ENCODE measurements at places on chromosomes 1 and 21.

DNA sequence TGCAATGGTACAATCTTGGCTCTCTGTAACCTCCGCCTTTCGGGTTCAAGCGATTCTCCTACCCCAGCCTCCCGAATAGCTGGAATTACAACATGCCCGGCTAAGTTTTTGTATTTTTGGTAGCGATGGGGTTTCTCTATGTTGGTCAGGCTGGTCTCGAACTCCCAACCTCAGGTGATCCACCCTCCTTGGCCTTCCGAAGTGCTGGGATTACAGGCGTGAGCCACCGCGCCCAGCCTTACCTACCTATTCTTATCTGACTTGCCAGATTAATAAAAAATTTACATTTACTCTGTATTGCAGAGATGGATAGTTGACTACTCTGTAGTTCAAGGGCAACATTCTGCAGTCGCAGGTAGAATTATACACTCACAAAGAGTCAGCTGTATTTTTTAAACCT lies 359.6 kb downstream of the KCTD3 start:
- no peak for DNase-seq

DNA sequence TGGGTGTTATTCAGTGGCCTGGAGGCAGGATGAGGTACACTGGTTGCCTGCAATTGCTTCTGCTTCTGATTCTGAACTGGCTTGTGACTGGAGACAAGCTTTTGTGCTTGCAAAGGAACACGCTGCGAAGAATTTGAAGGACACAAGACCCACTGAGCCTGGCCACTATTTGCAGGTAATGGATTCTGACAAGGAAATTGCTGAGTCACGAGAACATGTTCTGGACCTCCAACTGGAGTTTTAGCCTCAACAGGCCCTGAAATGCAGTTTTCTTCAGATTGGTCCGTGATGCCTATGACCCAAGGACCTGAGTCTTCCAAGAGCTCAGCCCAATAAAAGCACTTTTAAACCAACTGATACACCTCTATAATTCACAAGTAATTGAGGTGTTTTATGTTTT lies 4.6 kb downstream of the RAB3GAP2 start:
- DNase-seq = no peak

- no peak for DNase-seq
Observed at GRCh38 chr21:46021978-46022544, 40.5 kb downstream of the COL6A1 start.

GRCh38 chr1:57796616-57797015 lies 372.8 kb upstream of the DAB1 start:
- no peak for DNase-seq

- DNase-seq = no peak
Observed at GRCh38 chr1:50097021-50097679, 11.6 kb upstream of the ELAVL4 start.

- DNase-seq = no peak
Observed at GRCh38 chr21:29184037-29184436, 53.6 kb downstream of the MAP3K7CL start.

DNA sequence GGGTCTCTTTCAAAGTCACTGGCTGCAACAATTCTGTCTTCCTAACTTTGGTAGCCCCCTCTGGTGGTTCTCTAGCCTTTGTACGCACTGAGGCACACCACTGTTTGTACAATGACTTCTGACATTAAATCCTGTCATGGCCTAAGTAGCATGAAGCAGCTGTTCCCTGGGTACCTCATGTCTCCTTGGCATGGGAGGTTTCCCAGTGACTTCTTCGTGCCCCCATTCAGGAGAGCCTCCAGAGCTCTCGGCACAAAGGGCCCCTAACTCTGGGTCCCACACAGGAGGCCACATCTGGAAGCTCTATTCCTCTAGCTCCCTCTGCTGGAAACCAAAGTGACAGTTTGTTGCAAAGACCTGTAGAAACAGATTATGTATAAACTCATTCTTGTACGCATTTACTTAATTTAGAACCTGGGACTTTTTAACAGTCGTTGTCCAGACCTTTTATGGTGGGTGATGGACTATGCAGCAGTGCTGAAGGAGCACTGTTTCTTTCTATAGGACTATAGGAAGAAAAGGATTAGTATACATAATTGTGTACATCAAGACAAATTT lies 13.4 kb downstream of the SWT1 start:
- DNase-seq = no peak

DNA sequence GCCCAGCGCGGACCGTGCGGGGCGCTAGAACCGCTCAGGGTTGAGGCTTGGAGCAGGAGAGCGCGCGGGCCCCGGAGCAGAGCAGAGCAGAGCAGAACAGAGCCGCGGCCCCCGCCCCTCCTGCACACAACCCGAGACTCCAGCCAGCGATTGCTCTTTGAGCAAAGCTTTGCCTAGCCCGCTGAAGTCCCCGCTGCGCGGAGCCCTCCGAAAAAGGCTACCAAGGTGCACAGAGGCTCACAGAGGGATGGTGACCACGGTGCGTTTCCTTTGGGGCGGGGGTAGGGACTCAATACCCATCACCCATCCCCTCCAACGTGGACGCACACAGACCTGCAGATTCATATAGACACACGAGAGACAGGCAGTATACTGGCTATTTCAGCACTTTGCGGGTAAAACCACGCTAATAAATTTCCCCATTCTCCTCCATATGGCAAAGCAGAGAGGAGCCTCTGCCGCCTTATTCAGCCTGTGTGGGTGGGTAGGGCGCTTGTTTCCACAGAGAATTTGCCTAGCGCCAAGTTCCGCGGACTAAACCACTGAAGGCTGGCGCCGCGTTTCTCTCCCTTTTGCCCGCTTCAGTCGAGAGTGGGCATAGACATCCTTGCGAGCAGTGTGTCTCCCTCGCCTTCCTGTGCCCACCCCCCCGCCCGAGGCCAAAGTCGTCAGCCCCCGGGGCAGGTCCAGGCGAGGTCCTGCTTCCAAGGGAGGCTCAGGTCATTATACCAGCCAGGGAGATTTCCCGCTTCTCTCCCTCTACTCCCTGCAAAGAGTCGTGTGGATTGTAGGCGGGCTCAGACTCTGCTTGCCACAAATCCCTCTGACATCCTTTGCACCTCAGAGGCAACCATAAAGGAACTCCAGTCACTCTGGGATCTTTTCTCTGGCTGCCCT lies 8.5 kb downstream of the HLX start:
- DNase-seq = no peak

DNA sequence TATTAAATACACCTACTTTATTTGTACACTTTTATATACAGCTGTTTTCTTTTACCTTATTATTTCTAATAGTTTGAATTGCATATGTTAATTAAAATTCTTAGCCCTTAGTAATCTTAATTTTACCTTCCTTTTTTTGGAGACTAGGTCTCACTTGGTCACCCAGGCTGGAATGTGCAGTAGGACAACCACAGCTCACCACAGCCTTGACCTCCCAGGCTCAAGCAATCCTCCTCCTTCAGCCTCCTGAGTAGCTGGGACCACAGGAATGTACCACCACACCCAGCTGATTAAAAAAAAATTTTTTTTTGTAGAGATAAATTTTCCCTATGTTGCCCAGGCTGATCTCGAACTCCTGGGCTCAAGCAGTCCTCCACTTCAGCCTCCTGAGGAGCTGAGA lies 15.0 kb upstream of the SDC3 start:
- DNase-seq = no peak

- DNase-seq = no peak
Observed at GRCh38 chr1:178609015-178609414, 96.1 kb downstream of the TEX35 start.

- no peak for DNase-seq
Observed at GRCh38 chr1:30126848-30127247, 596.5 kb downstream of the MATN1 start.

DNA sequence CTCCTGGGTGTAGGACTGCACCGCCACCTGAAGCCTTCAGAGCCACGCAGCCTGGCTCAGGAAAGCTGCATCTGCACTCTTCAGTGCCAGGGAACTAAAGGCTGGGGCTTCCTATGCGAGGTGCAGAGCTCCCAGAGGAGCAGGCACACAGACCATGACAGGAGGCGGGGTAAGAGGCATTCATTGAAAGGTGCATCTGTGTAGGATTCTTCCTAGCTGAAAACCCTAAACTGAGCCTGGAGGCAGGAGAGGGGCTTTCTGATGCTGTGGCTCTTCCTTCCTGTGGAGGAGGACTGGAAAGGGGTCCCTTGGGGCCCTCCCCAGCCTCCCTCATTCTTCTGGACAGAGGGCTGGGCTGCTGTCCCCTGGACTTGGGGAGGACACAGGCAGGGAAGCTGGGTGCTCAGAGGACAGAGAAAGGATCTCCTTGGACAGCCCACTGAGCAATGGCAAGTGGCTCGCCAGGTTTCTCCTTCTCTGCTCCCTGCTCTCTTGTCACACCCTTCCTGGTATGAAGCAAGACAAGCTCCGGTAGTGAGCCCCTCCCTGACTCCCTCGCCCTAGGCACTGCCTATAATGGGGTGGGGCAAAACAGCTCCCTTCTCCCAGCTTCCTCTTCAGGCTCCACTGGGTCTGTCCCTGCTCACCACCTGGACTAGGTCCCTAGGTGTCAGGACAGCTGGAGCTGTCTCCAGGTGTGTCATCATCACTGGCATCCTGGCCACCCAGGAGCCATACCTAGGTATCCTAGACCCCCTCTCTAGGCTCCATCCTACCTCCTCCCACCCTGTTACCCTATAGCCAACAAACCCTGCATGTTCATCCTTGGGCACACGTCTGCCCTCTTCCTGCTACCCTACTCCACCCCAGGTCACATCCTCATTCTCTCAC lies 20.0 kb downstream of the S100A6 start:
- no peak for DNase-seq

DNA sequence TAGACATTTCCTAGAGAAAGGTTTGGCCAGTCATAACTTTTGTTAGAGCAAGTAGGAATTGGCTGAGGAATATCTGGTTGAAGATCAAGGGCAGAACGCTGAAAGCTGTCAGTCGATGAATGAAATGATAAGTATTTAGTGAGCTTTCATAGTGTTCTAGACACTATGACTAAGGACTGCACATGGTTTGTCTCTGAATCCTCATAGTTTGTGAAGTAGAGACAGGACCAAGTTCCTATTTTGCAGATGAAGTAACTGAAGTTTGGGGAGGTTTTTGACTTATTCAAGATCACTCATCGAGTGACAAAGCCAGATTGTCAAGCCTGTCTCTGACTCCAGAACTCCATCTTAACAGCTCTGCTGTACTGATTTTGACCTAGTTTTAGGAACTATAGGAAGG lies 4.7 kb downstream of the ELOA start:
- DNase-seq = no peak

DNA sequence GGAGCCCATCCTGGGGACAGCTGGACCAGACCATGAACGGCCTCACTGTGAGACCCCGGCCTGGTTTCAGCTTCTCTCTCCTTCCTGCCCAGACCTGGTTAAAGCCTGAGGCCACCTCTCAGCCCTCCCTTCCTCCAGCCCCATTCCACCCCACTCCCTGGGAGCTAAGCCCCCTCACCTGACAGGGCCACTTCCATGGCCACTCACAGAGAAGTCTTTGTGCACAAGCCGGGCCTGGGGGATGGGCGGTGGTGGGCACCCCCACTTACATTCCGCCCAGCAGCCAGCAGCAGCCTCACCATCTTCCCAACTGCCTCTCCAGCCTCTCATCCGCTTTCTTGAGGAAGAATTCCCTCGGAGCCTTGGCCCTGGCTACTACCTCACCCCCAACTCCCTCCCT lies 40.4 kb downstream of the RHBG start:
- DNase-seq = no peak

GRCh38 chr1:119329541-119330461 lies 38.8 kb upstream of the HAO2 start:
- no peak for DNase-seq

DNA sequence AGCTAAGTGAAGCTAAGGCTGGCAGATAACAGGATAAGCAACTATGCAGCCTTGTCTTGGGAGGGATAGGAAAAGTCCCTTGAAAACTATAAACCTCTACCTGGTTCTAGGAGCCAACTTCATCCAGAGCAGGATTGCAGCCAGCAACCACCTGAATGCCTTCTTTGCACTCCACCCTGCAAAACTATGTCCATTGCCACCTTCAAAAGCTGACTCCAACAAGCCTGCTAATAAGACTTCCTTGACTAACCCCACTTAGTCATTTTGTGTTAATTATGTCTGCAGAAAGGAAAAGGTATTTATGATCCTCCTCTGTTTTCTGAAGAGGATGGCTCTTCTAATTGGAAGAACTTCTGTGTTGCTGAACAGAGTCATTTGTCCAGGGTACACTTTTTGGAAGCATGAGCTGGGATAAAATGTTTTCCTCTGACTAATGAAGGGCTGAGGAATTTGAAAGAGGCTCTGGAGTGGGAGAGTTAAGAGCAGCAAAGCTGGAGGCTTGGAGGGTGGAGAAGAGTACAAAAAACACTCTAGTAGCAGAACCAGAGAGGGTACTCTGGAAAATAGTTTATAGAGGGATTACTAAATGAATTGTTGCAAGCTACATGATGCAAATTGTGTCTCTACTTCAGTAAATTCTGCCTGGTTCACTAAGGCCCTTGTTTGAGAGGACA lies 9.6 kb upstream of the RIMKLA start:
- no peak for DNase-seq

DNA sequence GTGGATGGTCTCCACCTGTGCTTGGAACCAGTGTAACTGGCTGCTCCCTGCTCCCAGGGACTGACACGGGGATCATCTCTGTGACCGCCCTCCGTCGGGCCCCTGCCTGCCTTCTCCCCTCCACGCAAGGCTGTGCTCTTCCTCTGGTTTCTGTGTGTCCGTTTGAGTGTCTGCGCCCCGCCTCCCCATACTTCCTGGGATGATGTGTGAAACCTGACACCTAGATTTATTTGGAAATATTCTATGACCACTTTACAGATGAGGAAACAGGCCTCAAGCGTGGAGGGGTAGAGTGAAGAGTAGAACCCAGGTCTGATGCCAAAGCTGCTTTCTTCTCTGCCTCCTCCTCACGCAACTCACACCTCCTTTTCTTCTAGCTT lies 24.3 kb downstream of the LDLRAP1 start:
- DNase-seq = no peak

GRCh38 chr1:184793967-184794366 lies 39.3 kb upstream of the EDEM3 start:
- no peak for DNase-seq

DNA sequence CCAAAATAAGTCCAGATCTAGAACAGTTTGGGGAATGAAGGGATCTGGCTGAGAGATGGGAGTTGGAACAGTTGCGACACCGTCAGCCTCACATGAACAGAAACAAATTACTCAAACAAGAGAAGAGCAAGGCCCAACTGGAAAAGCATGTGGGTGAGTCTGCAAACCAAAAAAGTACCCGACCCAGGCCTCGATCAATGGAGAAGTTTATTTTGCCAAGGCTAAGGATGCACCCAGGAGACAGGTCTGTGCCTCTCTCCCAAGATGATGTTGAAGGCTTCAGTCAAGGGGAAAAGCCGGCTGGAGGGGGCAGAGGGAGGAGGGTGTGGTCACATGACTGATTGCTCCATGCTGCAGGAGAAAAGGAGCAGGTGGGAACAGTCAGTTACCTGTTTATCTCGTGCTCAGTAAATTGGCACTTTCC lies 42.3 kb downstream of the KRTAP10-1 start:
- DNase-seq = no peak

GRCh38 chr1:232678185-232678886 lies 48.4 kb upstream of the SIPA1L2 start:
- no peak for DNase-seq

- no peak for DNase-seq
Observed at GRCh38 chr1:119929643-119930315, 33.5 kb upstream of the ADAM30 start.

GRCh38 chr1:94846308-94846707 lies 26.2 kb downstream of the SLC44A3 start:
- no peak for DNase-seq

GRCh38 chr1:46150085-46150484 lies 17.7 kb upstream of the PIK3R3 start:
- DNase-seq = no peak

GRCh38 chr1:217072926-217073325 lies 349.7 kb upstream of the ESRRG start:
- DNase-seq = no peak

- no peak for DNase-seq
Observed at GRCh38 chr1:6414443-6414844, 5.3 kb downstream of the HES2 start.
